ENCODE measurements at places on chromosomes 7 and 10. TPM values are rescaled to one million over a fixed set of nuclear protein-coding genes. Genes with fewer than 3 reads are reported as not detected.

DNA sequence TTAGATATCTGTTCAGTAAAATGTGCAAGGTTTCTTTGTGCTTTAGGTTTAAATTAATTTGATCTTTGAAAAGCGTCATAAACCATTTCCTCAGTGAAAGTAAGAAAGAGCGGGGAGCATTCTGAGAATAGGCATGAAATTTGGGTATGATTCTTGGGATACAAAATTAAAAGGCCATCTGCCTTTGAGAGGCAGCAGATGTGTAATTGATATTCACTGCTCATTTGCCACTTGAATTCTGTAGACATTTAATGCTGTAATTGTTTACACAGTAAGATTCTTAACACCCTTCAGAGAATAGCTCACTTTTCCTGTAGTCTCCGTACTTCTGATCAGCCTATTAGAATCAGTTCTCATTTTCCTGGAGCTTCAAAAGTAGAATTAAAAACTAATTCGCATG is 18.7 kb downstream of the FRMD4A start:
- DNase-seq: no peak

Gene ZSCAN25
- 32.9 TPM for total RNA-seq

- peak; percentile 37 for DNase-seq
These were observed 14.8 kb upstream of the WAPL start for GRCh38 chr10:86536294-86536861.

DNA sequence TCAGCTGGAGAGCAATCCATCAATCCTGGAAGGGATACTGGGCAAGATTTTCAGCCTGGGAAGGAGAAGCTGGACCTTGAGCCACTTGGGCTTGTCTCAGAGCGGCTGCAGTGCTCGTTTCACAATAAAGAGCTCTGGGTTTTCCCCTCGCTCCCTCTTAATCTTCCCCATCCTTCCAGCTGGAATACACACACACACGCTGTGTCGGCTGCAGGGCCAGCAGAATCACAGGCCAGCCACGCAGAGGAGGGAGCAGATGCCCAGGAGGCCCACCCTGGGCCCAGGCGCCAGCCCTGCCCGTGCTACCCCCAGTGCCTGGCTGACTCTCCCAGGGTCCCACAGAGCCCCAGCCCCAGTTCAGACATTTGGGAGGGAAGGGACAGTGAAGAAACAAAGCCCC is 255.1 kb downstream of the TNS3 start:
- no peak for DNase-seq

Gene ITIH5
- not detected for total RNA-seq

Gene ZNF804B
- total RNA-seq: not detected

- DNase-seq: no peak
These were observed 20.1 kb upstream of the GSTK1 start for GRCh38 chr7:143243111-143243510.

Gene CNOT4
- 17.3 TPM for total RNA-seq

GRCh38 chr10:95237376-95238170 is 43.5 kb downstream of the ACSM6 start:
- DNase-seq: no peak

Gene VGF
- total RNA-seq: not detected

- no peak for DNase-seq
These were observed 85.3 kb downstream of the NRP1 start for GRCh38 chr10:33249137-33249536.

GRCh38 chr7:37234928-37235327 is 213.7 kb downstream of the ELMO1 start:
- no peak for DNase-seq

DNA sequence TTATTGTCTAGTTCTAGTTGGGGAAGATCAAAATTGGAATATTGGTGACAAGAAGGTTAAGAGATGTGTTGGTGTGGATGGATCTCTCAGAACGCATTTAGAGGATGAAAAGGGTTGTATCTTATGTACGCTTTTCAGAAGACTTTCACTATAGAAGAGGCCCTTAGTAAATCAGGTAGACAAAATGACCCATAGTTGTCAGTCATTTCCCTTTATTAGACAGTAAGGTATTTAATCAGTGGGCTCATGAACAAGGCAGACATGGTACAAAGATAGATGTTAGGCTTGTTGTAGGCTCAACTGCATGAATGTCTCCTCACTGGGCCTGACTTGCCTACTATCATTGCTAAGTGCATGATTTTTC is 359.2 kb downstream of the PHF14 start:
- no peak for DNase-seq

- DNase-seq: no peak
These were observed 61.2 kb downstream of the DNAJB6 start for GRCh38 chr7:157397731-157398691.

DNA sequence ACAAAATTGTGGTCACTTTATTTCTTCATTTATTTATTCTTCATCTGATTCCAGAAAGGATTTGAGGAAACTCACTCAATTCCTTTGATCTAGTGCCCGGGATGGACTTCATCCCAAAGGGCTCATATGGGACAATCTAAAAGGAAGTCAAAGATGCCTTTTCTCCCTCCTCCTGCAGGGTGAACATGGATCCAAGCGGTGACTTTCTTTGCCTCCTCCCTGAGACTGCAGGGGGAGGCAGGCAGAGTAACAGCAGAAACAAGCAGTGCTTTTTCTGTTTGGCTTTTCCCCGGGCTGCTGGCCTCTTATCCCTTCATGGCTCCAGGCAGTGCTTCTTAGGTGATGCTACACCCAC is 10.0 kb upstream of the DNMBP start:
- no peak for DNase-seq

Gene TWIST1
- 2.4 TPM for total RNA-seq

Gene MMP21
- total RNA-seq: not detected

All from activated T-cell treated with anti-CD3 and anti-CD28 coated beads, Interleukin-2, amount 50 U/mL, for 4 hours (primary cell).